Stimulated activated CD8-positive, alpha-beta memory T cell treated with anti-CD3 and anti-CD28 coated beads, Interleukin-15, amount 100 ng/mL, for 1 hour (primary cell): ENCODE measurements at places on chromosomes 13 and 19.

- no peak for DNase-seq
Measured at GRCh38 chr13:49545661-49546060, 39.7 kb downstream of the RCBTB1 start.

- DNase-seq, result no peak
Measured at GRCh38 chr13:77388944-77389624, 62.2 kb upstream of the MYCBP2 start.

DNA sequence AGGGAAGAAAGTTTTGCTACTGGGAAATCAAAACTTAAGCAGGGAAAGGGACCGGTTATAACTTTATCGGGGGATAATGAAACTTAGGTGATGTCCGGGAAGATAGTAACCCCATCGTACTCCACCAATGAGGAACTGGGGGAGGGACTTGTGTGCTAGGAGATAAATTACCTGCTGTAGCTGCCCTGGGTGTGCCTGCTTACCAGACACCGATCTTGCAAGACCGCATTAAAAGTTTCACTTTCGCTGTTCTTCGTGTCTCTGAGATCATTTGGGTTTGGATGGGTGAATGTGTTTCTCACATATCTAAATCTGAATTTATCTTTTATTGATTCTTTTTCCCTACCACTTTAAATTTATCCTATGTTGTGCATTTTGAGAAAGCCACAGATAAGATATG, 381.4 kb downstream of the SLITRK6 start:
- no peak for DNase-seq

DNA sequence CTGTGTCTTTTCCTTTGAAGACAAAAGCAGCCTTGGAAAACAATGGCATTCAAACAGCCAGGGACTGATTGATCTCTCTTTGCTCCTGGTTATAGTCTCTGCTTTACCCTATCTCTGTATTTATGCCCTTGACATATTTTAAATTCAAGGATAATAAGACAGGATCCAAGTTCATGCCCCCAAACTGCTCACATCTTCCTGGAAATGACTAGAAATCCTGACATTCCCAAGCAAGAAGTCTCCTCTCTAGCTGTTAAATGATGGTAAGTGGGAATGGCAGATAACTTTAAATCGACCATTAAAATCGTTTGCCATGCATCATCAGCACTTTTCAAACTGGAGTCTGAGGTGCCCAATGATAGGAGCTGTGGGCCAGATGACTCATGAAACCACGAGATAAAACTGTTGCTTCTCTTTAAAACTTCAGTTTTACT, 435.6 kb downstream of the FOXO1 start:
- DNase-seq, result no peak

DNA sequence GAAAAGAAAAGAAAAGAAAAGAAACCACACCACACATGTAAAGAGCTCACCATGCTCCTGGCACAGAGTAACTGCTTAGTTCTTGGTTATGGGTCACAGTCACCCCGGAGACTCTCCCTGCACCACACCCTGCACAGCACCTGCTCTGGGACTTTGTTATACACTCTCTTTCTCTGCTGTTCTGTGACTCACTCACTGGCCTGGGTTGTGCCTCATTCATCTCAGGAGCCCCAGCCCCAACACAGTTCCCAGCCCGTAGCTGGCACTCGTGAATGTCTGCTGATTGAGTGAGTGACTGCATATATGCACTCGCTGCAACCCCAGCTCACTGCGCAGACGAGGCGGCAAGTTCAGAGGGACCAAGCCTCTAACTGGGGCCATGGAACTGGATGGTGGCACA, 22.9 kb upstream of the ZNF507 start:
- no peak for DNase-seq

DNA sequence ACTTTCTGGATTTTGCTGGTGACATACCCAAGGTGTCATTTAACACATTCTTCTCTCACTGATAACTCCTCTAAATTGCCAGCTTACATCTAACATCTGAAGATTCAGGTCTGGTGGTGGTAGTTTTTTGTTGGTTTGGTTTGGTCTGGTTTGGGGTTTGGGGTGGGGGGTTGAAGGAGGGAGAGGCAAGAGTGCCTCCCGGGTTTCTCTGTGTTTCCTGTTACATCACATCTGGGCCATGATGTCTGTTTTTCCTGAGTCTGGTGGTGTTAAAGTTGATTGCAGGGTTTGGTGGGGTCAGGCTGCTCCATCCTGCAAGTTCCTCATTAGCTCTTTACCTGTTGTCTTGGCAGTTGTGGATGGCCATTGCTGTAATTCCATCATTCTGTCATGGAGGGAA, 155.8 kb upstream of the UBL3 start:
- DNase-seq, result no peak

DNA sequence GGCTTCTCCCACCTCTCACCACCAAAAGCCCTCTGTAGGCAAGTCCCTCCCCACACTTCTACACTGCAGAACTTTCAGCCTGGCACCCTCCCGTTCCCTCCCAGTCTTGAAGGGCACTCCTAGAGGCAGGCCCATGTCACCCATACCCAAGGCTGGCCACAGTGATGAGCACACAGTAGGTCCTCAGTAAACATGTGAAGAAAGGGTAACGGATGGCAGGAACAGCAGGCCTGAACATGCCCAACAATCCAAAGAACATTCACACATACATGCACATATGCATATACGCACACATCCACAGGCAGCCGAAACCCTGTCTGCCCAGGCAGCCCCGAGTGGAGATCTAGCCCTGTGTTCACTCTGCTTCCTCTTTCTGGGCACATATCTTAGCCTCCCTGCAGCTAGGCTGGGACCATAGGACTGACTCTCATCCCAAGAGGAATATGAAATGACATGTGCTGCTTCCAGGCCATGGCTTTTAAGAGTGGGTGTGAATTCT, 55.2 kb downstream of the CEBPG start:
- no peak for DNase-seq

DNA sequence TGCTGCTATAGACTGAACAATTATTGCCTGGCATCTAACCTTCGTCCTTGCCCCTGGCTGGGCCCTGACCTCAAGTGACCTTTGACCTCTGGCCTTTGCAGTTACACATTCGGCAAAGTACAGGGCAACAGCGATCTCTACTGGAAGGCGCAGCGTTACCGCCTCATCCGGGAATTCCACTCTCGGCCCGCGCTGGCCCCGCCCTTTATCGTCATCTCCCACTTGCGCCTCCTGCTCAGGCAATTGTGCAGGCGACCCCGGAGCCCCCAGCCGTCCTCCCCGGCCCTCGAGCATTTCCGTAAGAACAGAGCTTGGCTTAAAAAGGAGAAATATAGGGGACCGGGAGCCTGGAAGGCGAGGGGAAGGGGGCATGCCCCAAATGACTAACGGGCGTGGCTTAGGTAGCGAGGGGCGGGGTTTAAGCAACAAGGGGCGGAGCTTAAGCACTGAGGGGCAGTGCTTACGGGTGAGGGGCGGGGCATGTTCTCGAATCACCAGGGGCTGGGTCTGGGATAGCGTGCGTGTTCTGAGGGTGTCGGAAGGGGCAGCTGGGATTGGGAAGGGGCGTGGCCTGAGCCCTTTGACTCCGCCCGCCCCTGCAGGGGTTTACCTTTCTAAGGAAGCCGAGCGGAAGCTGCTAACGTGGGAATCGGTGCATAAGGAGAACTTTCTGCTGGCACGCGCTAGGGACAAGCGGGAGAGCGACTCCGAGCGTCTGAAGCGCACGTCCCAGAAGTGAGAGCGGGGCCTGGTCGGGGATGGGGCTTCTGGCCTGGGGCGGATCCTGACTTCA, 52.7 kb downstream of the TRPM4 start:
- no peak for DNase-seq

DNA sequence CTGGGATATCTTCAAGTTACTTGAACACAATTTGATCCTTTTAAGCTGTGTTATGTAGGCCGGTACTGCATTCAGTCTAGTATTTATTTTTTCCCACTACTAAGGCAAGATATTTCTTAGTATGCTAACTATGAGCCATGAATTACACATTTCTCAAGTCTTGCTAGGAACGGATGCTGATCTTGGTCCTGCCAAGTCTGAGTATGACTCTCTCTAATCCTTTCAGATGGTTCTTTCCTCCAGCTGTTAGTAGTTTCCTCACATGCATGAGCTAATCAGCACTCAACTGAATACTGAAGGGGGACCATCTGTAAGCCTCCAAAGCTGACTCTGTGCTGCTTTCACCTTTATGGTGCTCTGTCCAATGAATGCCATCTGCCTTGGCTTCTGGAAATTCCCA, 460.3 kb downstream of the KCTD12 start:
- DNase-seq, result no peak

DNA sequence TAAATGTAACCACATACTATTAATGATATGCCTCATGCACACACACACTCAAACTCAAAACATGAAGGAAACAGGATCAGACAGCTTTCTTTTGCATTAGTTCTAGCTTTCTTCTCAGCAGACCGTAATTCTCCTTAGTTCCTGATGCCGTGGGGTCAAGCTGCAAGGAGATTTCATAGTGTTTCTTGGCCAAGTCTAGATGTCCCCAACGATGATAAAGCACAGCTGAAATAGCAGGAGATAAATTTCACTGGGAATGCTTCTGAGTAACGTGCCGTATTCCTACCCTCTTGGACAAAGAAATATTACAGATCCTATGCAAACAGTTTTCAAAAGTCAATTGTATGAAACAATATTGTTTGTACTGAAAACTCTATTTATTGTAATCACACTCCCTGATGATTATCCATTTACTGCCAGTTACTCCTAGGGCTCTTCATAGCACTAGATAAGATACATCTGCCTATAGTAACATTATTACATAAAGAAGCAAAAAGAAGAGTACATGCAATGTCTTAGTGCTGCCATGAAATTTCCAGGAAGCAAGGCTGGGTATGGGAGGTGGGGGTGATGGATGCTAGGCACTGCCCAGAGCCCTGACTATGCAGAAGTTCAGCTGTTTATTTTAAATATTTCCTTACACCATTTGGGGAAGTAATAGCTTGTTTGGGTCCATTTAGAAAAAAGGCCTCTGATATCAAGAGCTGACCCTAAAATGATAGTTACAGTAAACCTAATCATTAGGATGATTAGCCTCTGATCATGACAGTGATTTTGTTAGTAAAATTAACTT, 16.5 kb upstream of the GGACT start:
- no peak for DNase-seq

DNA sequence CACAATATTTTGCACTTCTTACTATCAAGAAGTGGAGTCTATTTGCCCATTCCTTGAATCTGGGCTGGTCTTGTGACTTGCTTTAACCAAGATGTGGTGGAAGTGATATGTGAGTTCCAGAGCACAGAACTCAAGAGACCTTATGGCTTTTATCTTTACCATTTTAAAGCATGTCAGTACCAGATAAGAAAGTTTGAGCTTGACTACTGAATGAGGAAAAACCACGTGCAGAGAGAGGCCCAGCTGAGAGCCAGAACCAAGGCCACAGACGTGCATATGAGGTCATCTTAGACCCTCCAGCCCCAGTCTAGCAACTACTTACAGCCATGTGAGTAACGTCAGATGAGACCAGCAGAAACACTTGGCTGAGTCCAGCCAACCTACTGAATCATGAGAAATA, 6.3 kb upstream of the CDK8 start:
- DNase-seq, result no peak

GRCh38 chr13:97438856-97439595, 5.1 kb downstream of the RAP2A start:
- no peak for DNase-seq

DNA sequence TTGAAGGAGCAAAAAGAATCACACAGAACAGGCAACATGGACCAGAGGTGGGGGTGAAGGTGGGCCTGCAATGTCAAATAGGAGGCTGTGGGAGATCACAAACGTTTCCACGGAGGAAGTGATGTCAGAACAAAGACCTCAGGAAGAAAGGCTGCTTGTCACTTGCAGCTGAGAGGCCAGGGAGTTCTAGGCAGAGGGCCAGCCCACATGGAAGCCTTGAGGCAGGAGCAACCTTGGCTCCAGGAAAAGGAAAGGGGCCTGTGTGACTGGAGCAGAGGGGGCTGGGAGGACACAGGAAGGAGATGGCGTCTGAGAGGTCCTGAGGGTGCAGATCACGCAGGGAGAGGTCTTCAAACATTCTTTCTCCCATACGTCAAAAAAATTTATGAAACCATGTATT, 16.3 kb downstream of the ZNF160 start:
- DNase-seq, result no peak

DNA sequence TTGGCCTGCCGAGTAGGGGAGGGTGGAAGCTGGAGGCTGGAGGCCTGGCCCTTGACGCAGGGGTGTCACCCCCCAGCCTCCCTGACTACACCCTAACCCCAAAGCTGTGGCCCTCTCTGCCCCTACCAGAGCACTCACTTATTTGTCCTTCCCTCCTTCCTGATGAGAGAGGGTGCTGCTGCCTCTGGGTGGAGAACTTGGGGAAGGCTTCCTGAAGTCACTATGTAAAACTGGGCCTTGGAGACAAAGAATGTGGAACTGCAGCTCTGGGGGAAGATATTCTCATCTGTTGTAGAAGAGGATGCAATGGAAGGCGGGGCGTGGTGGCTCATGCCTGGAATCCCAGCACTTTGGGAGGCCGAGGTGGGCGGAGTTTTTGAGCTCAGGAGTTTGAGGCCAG, 485.2 kb downstream of the ZNF536 start:
- DNase-seq, result no peak

DNA sequence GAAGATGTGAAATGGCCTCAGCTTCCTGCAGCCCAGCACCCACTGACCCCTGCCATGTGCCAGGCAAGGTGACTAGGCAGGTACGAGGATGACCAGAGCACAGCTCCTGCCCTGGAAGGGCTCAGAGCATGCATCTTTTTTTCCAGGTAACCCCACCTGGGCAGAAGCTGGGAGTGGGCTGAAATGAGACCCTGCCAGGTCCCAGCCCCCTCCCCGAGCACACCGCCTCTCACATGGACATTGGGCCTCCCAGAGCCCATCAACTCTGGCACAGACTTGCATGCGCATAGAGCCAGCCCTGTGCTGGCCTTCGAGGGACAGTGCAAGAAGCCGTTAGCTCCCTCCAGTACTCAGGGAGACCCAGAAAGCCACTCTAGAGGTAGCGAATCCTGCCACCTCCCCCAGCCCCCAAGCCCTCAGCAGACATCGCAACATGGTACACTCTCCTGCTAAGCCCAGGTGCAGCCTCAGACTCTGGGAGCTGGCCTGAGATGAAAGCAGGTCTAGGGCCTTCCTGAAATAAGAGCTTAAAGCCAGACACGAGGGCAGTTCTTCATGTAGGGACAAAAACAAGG, 8.9 kb upstream of the VSTM2B start:
- no peak for DNase-seq

- no peak for DNase-seq
Measured at GRCh38 chr13:45621950-45622349, 6.4 kb upstream of the ERICH6B start.

DNA sequence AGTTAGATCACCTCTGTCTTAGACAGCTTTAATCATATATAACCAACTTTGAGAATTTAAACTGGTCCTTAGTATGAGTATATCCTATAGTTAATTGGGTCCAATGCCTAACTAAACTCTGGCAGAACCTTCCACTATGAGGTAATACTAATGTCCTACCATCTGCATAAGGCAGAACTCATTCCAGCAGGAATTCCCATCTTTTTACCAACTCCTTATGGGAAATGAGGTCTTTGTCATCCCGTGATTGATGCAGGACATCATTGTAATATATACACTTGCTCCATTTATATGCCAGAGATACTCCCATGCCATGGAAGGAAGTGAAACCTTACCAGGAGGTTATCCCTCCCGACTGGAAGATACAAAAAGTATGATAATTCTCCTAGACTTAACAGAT, 2.8 kb downstream of the KCTD4 start:
- no peak for DNase-seq

GRCh38 chr19:30425885-30426838, 54.0 kb downstream of the ZNF536 start:
- no peak for DNase-seq

- no peak for DNase-seq
Measured at GRCh38 chr13:31639443-31640163, 99.7 kb upstream of the RXFP2 start.
